Lung (tissue), 17 donors: ENCODE measurements at places on chromosomes 16 and 17. TPM values are rescaled to one million over a fixed set of nuclear protein-coding genes. Genes with fewer than 3 reads are reported as not detected.

DNA sequence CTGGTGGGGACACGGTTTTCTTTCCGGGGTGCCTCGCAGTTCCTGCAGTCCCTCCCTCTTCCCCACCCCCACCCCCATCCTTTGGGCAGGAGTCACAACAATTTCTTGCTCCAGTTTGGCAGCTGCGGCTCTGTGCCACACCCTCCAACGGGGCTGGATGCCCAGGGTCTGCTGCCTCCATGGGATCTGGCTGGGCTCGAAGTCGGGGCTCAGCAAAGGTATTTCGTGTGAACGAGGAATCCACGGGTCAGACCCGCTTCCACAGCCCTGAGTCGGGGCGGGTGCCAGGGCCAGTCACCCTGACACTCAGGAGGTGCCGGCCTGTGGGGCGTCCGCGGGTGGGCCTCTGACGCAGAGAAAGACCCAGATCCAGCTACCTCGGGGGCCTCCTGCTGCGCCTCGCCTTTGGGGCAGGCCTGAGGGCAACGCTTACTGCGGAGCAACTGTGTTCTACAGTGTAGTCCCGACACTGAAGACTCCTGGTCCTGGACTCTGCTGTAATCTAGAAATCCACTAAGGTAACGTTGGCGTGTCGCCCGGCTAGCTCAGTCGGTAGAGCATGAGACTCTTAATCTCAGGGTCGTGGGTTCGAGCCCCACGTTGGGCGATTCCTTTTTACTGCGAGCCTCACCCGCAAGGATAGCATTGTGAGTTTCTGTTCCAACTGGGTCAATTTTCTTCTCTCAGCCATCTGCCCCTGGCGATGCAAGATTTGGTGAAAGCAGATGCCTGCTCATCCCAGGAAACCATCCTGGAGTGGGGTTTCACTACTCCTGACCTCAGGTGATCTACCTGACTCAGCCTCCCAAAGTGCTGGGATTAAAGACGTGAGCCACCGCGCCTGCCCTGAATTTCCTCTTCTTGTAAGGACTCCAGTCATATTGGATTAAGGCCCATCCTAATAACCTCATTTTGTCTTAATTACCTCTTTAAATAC, 12.6 kb upstream of the OR1F1 start:
- H3K27me3 ChIP-seq: peaks cover 85% of the 10 kb centered on the region
- DNase-seq: no peak
- no peaks in the 10 kb centered on the region for H3K36me3 ChIP-seq

DNA sequence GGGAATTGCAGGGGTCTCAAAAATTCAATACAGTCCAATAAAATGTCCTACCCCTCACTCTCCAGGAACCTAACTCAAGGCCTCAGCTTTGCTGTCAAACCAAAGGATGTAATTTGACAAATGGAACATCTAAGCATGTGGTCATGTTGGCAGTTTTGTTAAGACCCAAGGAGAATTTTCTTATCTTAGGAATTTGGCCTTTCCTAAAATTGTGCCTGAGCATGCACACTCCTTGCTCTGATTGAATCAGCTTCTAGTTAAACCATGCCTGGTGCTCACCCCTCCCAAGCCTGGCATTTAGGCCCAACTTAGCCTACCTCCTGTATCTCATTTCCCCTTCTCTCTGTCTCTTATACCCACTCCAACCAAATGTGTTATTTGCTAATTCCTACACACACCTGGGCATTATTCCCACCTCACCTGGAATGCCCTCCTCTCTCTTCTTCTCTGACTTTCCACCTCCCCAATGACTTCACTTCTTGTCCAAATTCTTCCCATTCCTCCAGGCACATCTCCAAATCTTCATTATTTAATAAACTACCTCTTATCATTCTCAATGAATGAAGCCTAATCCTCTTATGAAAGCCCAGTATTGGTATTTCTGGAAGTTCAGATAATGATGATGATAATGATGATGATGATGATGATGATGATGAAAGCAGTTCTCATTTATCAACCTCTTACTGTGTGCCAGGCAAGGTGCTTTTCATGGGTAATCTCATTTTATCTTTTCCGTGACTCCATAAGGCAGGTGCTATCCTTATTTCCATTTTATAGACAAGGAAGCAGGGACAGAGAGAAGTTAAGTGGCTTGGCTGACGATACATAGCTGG, 178.0 kb upstream of the IRX6 start:
- H3K27me3 ChIP-seq: no peaks in the 10 kb centered on the region
- no peaks in the 10 kb centered on the region for H3K36me3 ChIP-seq
- H3K4me1 ChIP-seq: no peaks in the 10 kb centered on the region
- no peak for DNase-seq

DNA sequence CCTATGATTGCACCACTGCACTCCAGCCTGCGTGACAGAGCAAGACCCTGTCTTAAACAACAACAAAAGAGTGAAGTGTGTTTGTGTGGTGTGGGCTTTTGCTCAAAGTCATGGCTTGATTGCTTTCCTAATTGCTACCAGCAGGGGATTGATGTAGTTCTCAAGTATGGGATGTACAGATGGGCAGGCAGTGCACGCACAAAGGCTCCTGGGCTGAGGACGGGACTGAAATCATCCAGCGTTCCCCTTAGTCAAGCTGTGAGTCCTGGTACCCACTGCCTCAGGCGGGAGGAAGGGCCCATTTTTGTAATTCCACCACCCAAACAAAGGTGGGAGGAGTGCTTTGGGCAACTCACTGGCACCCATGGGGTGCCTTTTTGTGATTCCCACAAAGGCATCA, 47.3 kb downstream of the GDE1 start:
- no peaks in the 10 kb centered on the region for H3K36me3 ChIP-seq
- no peaks in the 10 kb centered on the region for H3K4me1 ChIP-seq
- no peaks in the 10 kb centered on the region for H3K27me3 ChIP-seq

- DNase-seq: no peak
- H3K4me1 ChIP-seq: peaks cover 40% of the 10 kb centered on the region
- no peak overlapping the region for H3K4me3 ChIP-seq
- H3K27me3 ChIP-seq: no peaks in the 10 kb centered on the region
Measured at GRCh38 chr17:19269106-19269505, 31.9 kb downstream of the EPN2 start.

DNA sequence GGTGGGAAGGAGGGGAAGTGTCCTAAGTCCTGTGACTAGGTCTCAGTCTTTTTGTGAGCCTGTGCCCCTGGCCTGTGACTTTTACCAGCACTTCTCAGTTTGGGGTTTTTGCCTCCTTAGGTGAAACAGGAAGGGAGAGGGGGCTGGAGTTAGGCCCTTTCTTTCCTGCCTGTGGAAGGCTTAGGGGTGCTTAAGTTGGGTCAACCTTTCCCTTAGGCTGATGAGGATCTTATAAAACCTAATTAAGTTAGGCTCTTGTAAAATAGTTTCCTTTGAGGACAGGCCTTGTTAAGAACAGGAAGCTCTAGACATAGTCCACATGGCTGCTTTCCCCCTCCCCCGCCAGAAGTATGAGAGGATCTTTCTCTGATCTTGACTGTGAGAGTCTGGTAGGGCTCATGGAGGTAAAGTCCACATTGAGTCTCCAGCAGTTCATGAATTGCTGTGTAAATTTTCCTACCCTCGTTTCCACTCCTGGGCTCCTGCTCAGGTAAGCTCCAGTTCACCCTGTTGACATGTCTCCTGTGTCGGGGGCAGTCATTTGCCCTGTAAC, 17.0 kb upstream of the DNASE1 start:
- DNase-seq: no peak
- H3K4me3 ChIP-seq: no peak overlapping the region
- no peaks in the 10 kb centered on the region for H3K27me3 ChIP-seq
- no peaks in the 10 kb centered on the region for H3K4me1 ChIP-seq

GRCh38 chr17:54807331-54807730, 93.3 kb upstream of the TOM1L1 start:
- H3K4me3 ChIP-seq: no peak overlapping the region
- DNase-seq: no peak
- no peak overlapping the region for H3K27ac ChIP-seq
- no peaks in the 10 kb centered on the region for H3K27me3 ChIP-seq
- H3K4me1 ChIP-seq: no peaks in the 10 kb centered on the region

DNA sequence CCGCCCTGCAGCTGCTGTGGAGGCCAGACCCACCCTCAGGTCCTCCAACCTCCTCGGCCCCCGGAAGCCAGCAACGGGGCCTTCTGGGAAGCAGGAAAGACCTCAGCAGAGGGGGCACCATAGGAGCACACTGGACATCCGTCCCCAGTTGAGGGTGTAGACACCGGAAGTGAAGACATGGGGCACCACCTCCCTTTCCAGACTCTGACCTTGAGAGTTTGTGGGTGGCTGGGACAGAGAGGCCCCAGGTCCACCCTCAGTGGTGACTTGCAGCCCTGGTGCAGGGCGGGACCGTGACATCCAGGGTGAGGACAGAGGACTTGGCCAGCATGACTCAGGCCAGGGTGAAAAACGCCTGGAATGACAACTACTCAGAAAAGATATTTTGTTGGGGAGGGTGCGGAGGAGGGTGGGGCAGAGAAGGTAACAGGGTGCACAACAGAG, 19.9 kb downstream of the CEP295NL start:
- peaks cover 12% of the 10 kb centered on the region for H3K4me1 ChIP-seq
- H3K36me3 ChIP-seq: peaks cover 1% of the 10 kb centered on the region
- DNase-seq: no peak
- H3K4me3 ChIP-seq: no peak overlapping the region
- H3K27ac ChIP-seq: peak overlapping the region; percentile 94

GRCh38 chr17:4204710-4205173, 59.0 kb downstream of the ANKFY1 start:
- H3K27ac ChIP-seq: no peak overlapping the region
- peaks cover 24% of the 10 kb centered on the region for H3K36me3 ChIP-seq
- H3K4me3 ChIP-seq: no peak overlapping the region

DNA sequence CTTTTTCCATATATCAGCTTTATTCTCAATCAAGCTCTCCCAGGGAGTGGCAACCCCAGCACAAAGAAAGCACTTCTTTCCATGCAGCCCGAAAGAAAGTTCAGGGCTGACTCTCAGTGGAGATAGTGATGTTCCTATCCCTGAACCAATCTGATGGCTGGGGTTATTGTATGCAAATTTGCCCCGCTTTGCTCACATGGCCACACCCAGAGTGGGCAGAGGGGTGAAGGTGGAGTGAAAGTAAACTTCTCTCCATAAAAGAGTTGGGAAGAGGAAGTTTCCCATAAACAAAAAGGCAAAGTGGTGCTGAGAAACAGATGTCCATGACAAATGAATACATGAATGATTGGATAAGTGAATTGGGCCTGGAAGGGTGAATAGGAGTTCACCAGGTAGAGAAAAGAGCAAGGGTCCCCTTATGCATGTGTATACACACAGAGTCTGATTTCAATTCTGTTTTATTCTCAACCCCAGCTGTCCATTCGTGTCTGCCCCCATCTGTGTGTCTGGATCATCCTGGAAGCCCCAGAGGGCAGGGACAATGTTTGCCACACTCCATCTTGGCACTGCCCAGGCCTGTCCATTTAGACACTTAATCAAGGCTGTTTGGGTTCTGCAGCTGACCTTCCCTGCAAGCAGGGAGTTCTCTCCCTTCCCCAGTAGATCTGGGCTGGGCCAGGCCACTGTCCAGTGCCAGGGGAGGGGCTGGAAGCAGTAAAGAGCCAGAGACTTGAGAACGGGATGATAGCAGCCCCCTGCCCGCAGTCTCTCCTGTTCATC, 14.1 kb upstream of the NGFR start:
- no peaks in the 10 kb centered on the region for H3K27me3 ChIP-seq
- no peak for DNase-seq
- no peaks in the 10 kb centered on the region for H3K36me3 ChIP-seq
- no peaks in the 10 kb centered on the region for H3K4me1 ChIP-seq
- H3K27ac ChIP-seq: no peak overlapping the region

GRCh38 chr17:29929006-29929532, 959 bp downstream of the SSH2 start:
- no peaks in the 10 kb centered on the region for H3K27me3 ChIP-seq
- DNase-seq: peak; percentile 40
- H3K27ac ChIP-seq: peak overlapping the region; percentile 94
- peak overlapping the region; percentile 78 for H3K4me3 ChIP-seq
- peaks cover 37% of the 10 kb centered on the region for H3K4me1 ChIP-seq
- H3K36me3 ChIP-seq: peaks cover 3% of the 10 kb centered on the region

DNA sequence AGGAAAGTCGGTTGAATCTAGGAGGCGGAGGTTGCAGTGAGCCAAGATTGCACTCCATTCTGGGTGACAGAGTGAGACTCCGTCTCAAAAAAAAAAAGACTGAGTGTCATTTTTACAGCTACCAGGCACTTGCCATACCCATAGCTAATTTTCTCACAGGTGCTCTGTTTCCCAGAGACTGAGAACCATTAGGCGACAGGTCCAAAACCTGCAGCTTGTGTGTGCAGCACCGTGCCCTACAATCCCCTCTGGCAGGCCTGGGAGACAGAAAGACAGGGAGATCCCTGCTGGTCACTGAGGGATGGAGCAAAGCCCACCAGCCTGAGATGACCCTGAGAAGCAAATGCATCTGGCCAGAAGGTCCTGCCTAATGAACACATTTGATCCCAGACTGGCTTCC, 2.7 kb downstream of the TFAP4 start:
- no peaks in the 10 kb centered on the region for H3K27me3 ChIP-seq
- no peaks in the 10 kb centered on the region for H3K4me1 ChIP-seq
- no peak overlapping the region for H3K4me3 ChIP-seq
- DNase-seq: no peak

- no peak overlapping the region for H3K4me3 ChIP-seq
- DNase-seq: no peak
- H3K4me1 ChIP-seq: no peaks in the 10 kb centered on the region
- no peak overlapping the region for H3K27ac ChIP-seq
Measured at GRCh38 chr17:11944587-11944986, 52.7 kb downstream of the ZNF18 start.

- no peak overlapping the region for H3K4me3 ChIP-seq
- H3K36me3 ChIP-seq: no peaks in the 10 kb centered on the region
- no peak overlapping the region for H3K27ac ChIP-seq
- no peak for DNase-seq
- H3K27me3 ChIP-seq: no peaks in the 10 kb centered on the region
Measured at GRCh38 chr16:35562919-35563318, 2103.5 kb downstream of the TP53TG3F start.

- no peak for DNase-seq
- H3K36me3 ChIP-seq: no peaks in the 10 kb centered on the region
- no peak overlapping the region for H3K4me3 ChIP-seq
- H3K27ac ChIP-seq: no peak overlapping the region
- H3K27me3 ChIP-seq: no peaks in the 10 kb centered on the region
- no peaks in the 10 kb centered on the region for H3K4me1 ChIP-seq
Measured at GRCh38 chr16:84459533-84459894, 44.9 kb downstream of the MEAK7 start.

CDH1 gene
- total RNA-seq: 131 TPM

C16orf46 gene
- 4.4 TPM for total RNA-seq

CMTM1 gene
- total RNA-seq: 3.7 TPM

CCDC144A gene
- total RNA-seq: 1.8 TPM

CCL1 gene
- total RNA-seq: not detected

TM4SF5 gene
- not detected for total RNA-seq

BANP gene
- total RNA-seq: 26.1 TPM

TNFRSF12A gene
- total RNA-seq: 19.1 TPM

CHTF18 gene
- 13.3 TPM for total RNA-seq

TNFRSF17 gene
- total RNA-seq: 1.5 TPM

LITAF gene
- total RNA-seq: 89.8 TPM

PPY gene
- not detected for total RNA-seq

GNAO1 gene
- 5.2 TPM for total RNA-seq

TVP23A gene
- total RNA-seq: 0.25 TPM

CA7 gene
- total RNA-seq: not detected

SMPD3 gene
- 6.6 TPM for total RNA-seq
